ENCODE measurements at places on chromosomes 7 and 10. TPM values are rescaled to one million over a fixed set of nuclear protein-coding genes. Genes with fewer than 3 reads are reported as not detected.

SFRP5 gene
- total RNA-seq: not detected

PVRIG gene
- 1.4 TPM for total RNA-seq

CYP3A7 gene
- not detected for total RNA-seq

ZCWPW1 gene
- total RNA-seq: 5.9 TPM

SFR1 gene
- 15.6 TPM for total RNA-seq

PTPRZ1 gene
- not detected for total RNA-seq

Data from Caki2 (cell line).